ENCODE measurements at places on chromosomes 5 and 9.

DNA sequence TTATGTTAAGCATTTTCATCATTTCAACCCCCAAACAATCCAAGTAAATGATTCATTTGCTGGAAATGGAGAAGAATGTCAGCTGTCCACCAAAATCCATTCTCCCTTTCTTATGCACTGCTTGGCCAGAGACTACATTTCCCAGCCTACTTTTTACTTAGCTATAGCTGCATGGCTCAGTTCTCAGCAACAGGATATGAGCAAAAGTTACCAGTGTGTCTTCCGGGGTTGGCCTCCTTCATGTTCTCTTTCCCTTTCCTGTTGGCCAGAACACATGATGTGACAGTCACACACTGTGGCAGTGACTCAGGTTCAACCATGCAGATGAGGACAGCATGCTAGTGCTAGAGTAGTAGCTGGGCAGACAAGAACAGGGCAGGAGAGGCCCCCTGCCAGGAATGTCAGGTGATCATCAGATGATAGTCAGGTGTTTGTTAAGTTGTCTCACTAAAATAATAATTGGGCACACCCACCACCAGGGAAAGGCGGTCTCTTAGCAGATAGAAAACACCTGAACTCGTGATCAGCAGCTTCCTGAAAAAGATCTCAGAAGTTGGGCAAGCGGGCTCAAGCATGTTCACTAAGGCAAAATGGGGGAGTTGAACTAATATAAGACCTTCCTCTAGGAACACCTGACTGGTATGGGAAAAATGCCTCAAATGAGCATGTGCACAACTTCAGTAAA, 12.2 kb downstream of the GPR150 start:
- peak; percentile 50 for DNase-seq

DNA sequence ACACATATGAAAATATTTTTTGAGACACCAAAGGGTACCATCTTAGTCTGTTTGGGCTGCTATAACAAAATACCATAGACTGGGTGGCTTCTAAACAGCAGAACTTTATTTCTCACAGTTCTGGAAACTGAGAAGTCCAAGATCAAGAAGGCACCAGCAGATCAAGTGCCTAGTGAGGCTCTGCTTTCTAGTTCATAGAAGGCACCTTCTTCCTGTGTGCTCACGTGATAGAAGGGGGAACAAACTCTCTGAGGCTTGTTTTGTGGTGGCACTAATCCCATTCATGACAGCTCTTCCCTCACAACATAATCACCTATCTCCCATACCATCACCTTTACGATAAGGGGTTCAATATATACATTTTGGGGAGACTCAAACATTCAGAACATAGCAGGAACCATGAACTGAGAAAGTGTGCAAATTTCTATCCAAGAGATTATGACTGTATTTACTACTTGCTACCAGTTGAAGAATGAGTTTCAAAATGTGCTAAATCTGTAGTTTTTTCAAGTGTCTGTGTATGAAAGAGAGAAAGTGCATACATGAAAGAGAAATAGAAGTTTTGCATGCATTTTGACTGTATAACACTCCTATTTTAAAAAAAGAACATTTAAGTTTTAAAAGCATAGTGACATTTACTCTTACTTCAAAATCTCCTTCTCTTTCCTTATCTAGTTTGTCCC, 207.3 kb downstream of the PARP8 start:
- no peak for DNase-seq

DNA sequence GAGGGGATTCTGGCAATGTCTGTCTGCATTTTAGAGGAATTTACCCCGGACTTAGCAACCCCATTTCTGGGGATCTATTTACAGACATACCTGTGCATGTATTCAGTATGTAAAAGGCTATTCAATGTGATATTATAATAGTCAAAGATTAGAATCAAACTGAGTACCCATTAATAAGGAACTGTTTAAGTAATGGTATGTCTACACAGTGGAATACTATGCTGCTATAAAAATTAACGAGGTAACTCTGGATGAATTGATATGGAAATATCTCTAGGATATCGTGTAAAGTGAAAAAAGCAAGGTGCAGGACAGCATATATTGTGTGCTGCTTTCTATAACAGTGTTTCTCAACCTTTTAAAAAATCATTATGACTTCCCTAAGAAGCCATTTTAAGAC, 186.9 kb downstream of the SEMA6A start:
- no peak for DNase-seq

- no peak for DNase-seq
These were observed 603.0 kb downstream of the NR2F1-AS1 start for GRCh38 chr5:92977846-92978540.

GRCh38 chr9:91360551-91361290, 997 bp downstream of the AUH start:
- DNase-seq: peak; percentile 62

GRCh38 chr5:110757118-110757729, 18.4 kb downstream of the SLC25A46 start:
- DNase-seq: peak; percentile 83

- DNase-seq: no peak
These were observed 912.3 kb upstream of the WWC1 start for GRCh38 chr5:167378894-167379723.

DNA sequence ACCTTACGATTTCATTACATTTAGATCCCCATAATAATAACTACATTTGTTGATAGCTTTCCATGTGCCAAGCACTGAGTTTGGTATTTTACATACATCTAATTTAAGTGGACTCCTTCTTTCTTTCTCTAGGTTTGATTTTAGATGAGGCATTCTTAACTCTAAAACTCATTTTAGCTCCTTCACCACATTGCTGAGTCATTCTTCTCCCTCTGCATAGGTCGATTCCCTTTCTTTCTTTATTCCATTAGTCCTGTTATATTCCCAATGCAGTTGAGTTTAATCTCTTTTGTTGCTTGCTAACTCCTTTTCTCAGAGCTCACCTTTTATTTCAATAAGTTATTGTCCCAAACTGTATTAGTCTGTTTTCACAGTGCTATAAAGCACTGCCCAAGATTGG, 329.8 kb downstream of the TAF11L14 start:
- DNase-seq: no peak

- DNase-seq: no peak
These were observed 67.5 kb upstream of the IRX4 start for GRCh38 chr5:1950096-1950707.

GRCh38 chr5:167783145-167783817, 508.2 kb upstream of the WWC1 start:
- DNase-seq: no peak

- DNase-seq: no peak
These were observed 6.3 kb downstream of the TYRP1 start for GRCh38 chr9:12699529-12699928.

DNA sequence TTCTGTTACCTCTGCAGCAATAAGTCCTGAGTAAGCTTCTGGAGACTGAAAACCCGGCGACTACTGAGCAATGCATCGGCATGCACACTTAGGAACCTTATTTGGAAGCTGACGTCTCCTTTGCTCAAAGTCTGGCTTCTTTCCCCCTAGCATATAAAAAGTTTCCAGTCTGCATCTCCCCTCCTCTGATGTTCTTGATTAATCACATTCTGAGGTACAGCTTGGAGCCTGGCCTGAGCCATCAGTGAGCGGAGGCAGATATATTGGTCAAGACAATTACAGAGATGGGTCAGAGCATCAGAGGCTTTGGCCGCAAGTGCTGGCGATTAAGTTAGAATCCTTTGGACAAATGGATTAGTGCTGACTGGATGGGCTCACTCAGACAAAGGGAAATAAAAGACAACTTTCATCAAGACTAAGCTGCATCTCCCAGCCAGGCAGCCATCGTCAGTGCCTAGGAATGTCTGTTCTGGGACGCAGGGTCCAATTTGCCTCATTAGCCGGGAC, 140.7 kb downstream of the MTX3 start:
- no peak for DNase-seq

GRCh38 chr9:93064392-93065134, 6.1 kb downstream of the SUSD3 start:
- peak; percentile 61 for DNase-seq

- DNase-seq: no peak
These were observed 294.6 kb downstream of the BNC2 start for GRCh38 chr9:16575986-16576245.

- no peak for DNase-seq
These were observed 81.5 kb upstream of the AGXT2 start for GRCh38 chr5:35129276-35129675.

DNA sequence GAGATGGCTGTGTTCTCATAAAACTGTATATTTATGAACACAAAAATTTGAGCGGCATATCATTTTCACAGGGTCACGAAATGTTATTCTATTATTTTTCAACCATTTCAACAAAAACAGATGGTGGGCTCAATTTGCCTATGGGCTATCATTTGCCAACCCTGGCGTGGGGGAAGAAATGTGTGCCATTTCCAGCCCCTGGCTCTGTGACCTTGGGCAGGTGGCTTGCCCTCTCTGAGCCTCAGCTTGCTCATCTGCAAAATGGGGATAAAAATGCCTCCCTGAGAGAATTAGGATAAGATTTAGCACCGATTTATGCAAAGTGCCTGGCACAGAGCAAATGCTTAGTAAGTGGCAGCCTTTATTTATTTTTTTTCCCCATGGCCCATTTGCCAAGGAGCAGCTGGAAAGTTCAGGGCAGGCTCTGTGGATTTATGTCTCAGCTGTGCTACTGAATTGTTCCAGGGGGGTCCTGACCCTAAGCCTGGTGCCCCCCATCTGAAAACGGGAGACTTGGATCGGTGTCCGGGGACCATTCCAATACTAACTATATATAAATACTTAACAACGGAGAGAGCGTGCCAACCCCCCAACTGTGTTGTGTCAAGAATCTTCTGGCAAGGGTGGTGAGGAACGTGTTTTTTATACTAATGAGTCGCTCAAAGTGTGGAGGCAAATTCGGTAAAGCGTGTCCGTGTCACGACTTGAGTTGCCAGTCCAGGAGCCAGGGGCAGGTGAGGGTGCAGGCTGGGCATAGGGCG, 34.5 kb downstream of the HRH2 start:
- DNase-seq: no peak

- no peak for DNase-seq
These were observed 5.5 kb upstream of the SCGB3A1 start for GRCh38 chr5:180596668-180597231.

- DNase-seq: no peak
These were observed at the start of gene GDNF for GRCh38 chr5:37839407-37840052. Gene GDNF (minus strand): TSS chr5:37840041. CDS start chr5:37834796, 5,245 bp downstream.

- DNase-seq: peak; percentile 90
These were observed 593 bp downstream of the BRD3OS start for GRCh38 chr9:134025606-134026541.

DNA sequence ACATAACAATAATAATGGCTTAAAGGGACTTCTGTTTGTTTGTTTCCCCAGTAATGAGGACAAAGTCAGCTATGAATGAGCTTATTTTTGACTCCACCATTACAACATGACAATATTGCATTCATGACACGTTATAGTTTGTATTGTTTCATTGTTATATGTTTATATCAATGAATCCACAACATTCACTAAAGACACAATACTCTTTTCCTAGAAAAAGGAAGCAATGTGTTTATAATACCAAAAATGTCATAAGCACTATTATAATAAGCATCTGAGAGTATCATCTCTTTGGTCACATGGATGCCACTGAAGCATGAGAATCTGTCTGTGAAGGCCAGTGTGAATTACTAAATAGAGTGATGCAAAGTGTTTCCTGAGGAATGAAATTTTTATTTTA, 1026.9 kb upstream of the C9orf72 start:
- no peak for DNase-seq

GRCh38 chr5:6872441-6873160, 159.4 kb downstream of the TENT4A start:
- no peak for DNase-seq

GRCh38 chr5:96716007-96716406, 53.8 kb downstream of the CAST start:
- no peak for DNase-seq

- DNase-seq: no peak
These were observed 66.9 kb downstream of the USP20 start for GRCh38 chr9:129901993-129902739.

DNA sequence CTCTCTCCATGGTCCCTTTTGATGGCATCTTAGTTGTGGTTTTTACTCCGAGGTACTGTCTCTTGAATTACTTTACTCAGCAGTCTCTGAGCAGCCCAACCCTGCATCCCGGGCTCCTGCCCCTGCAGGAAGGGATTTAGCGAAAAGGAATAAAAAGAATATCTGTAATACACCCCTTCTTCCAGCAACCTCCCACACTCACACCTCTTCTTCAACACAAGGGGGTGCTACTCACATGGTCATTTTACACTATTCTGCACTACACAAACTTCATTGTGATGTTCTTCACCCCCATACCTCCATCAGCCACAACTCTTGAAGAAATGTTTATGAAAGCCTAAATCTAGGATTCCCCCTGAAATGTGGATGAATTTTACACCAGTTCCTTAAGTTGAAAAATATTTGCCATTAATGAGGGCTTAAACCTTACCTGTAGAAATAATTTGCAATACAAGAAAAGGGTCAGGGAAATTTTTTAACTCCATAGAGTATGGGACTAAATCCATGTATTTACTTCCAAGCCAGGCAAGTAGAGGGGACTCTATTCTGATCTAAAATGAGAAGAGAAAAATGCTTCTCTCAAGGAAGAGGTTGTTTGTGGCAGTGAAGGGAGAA, 26.0 kb downstream of the TPD52L3 start:
- DNase-seq: peak; percentile 84

- peak; percentile 51 for DNase-seq
These were observed 2.0 kb downstream of the ERBIN start for GRCh38 chr5:65928322-65928752.

- no peak for DNase-seq
These were observed 15.3 kb upstream of the RPL26L1 start for GRCh38 chr5:172943906-172944305.

GRCh38 chr9:135289081-135289491, 190.5 kb upstream of the PPP1R26 start:
- no peak for DNase-seq

- no peak for DNase-seq
These were observed 6.9 kb downstream of the MEGF10 start for GRCh38 chr5:127297348-127298035.

GRCh38 chr5:35443803-35444595, 173.7 kb upstream of the SPEF2 start:
- no peak for DNase-seq

DNA sequence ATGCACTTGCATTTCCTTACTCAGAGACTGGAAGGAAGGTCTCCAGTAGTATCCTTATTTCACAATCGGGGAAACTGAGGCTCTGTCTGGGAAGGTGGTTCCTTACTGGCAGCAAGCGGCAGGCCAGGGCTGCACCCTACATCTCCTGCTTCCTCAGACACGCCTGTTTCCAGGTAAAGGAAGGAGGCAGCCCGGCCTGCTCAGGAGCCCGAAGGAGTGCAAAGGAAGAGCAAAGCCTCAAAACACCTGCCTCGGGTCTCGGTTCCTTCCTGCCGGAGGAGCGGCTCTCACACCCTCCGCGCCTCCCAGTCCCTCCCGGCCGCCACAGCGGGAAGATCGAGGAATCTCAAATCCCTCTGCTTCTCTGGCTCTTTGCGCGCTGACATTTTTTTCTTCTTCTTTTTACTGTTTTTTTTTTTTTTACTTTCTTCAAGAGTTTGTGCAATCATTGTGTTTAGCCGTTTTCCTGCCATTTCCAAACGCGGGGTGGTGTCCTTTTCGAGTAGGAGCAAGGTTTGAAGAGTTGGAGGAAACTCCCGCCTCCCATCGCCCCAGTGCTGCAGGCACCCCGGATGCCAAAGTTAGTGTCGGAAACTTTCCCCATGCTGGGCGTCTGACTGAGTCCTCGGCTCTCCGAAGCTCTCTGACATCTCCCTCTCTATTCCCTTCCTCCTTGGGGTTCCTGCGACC, 1.0 kb downstream of the GGTA1 start:
- no peak for DNase-seq

Data from Karpas-422 (cell line).